ENCODE measurements at places on chromosomes 12 and 14.

DNA sequence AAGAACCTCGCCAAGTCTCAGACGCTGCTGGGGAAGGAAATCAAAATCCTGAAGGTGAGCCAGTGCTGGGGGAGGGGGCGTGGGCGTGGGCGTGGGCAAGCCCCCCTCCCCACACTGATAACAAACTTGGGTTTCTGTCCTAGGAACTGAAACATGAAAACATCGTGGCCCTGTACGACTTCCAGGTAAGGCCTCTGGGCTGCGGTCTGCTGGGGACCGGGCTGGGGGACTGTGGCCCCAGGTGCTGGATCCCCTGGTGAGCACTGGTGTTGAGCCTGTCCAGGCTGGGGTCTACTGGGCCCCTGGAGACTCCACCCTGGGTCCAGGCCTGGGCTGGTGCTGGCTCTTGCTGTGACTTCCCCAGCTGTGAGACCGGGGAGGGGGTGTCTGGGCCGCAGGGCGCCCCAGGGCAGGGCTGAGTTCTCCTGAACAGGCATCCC, 1.2 kb downstream of the ULK1 start:
- H3K27me3 ChIP-seq = no peaks in the 10 kb centered on the region
- H3K4me3 ChIP-seq = peak overlapping the region; percentile 75
- peaks cover 7% of the 10 kb centered on the region for H3K36me3 ChIP-seq

- DNase-seq = no peak
- H3K4me1 ChIP-seq = peaks cover 7% of the 10 kb centered on the region
- H3K4me3 ChIP-seq = no peak overlapping the region
- H3K36me3 ChIP-seq = no peaks in the 10 kb centered on the region
- H3K27me3 ChIP-seq = no peaks in the 10 kb centered on the region
Measured at GRCh38 chr14:78083837-78084236, 86.3 kb upstream of the NRXN3 start.

- no peaks in the 10 kb centered on the region for H3K27me3 ChIP-seq
- DNase-seq = peak; percentile 74
- H3K36me3 ChIP-seq = no peaks in the 10 kb centered on the region
- H3K4me3 ChIP-seq = peak overlapping the region; percentile 64
Measured at GRCh38 chr14:20624495-20625070, 16.9 kb downstream of the OR6S1 start.

- H3K36me3 ChIP-seq = peaks cover 7% of the 10 kb centered on the region
- peaks cover 8% of the 10 kb centered on the region for H3K4me1 ChIP-seq
- no peak overlapping the region for H3K27ac ChIP-seq
- DNase-seq = no peak
- no peak overlapping the region for H3K4me3 ChIP-seq
Measured at GRCh38 chr14:23052182-23052623, 5.1 kb downstream of the CDH24 start.

DNA sequence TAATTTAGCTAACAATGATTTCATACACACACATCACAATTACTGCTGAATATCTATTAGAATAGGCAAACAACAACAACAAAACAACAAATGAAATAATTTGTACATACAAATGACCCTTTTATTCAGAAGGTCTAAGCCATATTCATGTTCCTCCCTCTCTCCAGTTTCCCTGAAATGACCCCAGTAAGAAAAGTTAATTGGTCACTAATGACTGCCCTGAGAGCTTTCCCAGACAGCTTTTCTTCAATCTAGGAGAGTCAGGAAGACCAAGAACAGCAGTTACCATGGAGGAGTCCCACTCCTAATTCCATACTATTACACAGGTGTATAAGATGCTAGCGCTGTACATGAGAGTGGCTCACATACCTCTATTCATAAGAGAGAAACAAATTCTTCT, 121.2 kb upstream of the GRIP1 start:
- no peak for DNase-seq
- H3K4me1 ChIP-seq = no peaks in the 10 kb centered on the region
- H3K36me3 ChIP-seq = no peaks in the 10 kb centered on the region
- H3K27ac ChIP-seq = no peak overlapping the region

- no peaks in the 10 kb centered on the region for H3K4me1 ChIP-seq
- no peaks in the 10 kb centered on the region for H3K27me3 ChIP-seq
- H3K36me3 ChIP-seq = no peaks in the 10 kb centered on the region
- no peak overlapping the region for H3K27ac ChIP-seq
Measured at GRCh38 chr14:90699016-90699415, 117.2 kb downstream of the TTC7B start.

DNA sequence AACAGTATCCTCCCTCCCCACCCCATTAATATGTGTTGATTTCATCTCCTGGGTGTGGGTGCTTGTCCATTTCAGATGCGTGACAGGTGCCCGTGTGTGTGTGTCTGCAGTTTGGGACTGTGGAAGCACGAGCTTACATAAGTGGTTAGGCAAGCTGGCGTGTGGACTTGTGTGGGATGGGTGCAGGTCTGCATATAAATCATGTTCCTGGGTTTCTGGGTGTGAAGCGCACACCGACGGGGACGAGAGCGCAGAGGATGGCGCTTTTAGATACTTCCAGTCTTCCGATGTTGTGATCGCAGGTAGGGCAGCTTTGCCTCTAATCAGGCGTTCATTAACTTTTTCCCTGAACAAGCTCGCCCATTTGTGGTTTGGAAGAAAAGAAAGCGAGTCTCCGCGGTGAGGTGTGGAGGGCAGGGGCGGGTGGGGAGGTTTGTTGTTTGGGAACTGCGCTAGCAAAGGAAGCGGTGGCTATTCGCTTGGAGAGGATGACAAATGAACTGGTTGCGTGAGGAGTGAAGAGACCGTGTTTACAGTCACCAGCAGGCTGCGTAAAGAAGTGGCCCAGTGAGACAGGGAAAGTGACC, 865 bp downstream of the RGS6 start:
- peak overlapping the region; percentile 71 for H3K4me3 ChIP-seq
- no peaks in the 10 kb centered on the region for H3K4me1 ChIP-seq
- peaks cover 29% of the 10 kb centered on the region for H3K27me3 ChIP-seq
- H3K36me3 ChIP-seq = no peaks in the 10 kb centered on the region
- no peak for DNase-seq
- H3K27ac ChIP-seq = no peak overlapping the region

DNA sequence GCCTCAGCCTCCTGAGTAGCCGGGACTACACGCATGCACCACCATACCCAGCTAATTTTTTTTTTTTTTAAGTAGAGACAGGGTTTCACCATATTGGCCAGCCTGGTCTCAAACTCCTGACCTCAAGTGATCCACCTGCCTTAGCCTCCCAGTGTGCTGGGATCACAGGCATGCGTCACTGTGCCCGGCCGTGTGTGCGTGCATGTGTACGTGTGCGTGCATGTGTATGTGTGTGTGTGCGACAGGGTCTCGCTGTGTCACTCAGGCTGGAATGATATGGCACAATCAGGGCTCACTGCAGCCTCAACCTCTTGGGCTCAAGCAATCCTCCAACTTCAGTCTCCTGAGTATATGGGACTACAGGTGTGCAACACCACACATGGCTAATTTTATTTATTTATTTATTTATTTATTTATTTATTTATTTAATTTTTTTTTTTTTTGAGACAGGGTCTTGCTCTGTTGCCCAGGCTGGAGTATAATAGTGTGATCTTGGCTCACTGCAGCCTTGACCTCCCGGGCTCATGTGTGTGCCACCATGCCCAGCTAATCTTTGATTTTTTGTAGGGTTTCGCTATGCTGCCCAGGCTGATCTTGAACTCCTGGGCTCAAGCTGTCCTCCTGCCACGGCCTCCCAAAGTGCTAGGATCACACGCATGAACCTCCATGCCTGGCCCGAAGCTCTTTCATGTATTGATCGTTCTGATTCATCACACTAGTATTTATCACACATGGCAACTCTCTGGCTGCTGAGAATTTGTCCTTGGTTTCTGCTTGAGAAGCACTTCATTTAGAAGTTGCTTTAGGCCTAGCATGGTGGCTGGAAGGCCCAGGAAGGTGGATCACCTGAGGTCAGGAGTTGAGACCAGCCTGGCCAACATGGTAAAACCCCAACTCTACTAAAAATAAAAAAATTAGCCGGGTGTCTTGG, 35.9 kb upstream of the CLIP1 start:
- DNase-seq = no peak
- no peaks in the 10 kb centered on the region for H3K36me3 ChIP-seq
- H3K27me3 ChIP-seq = no peaks in the 10 kb centered on the region
- H3K27ac ChIP-seq = no peak overlapping the region
- no peak overlapping the region for H3K4me3 ChIP-seq
- H3K4me1 ChIP-seq = no peaks in the 10 kb centered on the region

- H3K27me3 ChIP-seq = no peaks in the 10 kb centered on the region
- DNase-seq = no peak
- H3K27ac ChIP-seq = no peak overlapping the region
- H3K36me3 ChIP-seq = no peaks in the 10 kb centered on the region
Measured at GRCh38 chr14:68477461-68478085, 315.3 kb downstream of the ZFP36L1 start.

DNA sequence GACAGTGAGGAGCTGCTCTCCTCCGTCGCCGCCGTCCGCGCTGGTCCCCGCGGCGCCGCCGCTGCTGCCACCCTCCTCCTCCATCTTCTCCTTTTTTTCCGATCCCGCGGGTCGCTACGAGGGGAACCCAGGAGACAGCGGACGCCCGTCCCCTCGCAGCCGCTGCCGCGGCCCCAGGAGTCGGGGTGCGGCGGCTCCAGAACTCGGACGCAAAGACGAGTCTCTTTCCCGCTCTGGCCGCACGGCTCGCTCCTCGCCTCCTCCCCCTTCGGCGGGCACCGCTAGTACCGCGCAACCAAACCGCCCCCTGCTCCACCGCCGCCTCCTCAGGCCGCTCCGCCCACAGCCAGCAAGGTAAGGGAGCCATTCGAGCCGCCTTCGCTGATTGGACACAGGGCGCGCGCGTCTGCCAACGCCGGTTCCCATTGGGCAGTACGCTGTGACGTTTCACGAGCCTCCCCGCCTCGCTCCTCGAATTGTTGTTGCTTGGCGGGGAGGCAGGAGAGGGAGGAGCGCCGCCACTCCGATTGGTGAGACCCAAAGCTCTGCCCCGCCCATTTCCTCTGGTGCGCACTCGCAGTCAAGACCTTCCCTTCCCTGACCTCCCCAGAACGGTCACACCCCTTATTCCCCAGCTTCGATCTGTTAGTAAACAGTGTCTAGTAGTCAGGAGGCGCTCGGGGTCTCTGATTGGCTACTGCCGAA, at the start of gene RPS6KA5:
Gene RPS6KA5 (minus strand): TSS at position 291 of the 705 bp plus-strand sequence. CDS start 207 bp downstream, at position 84.
- H3K36me3 ChIP-seq = no peaks in the 10 kb centered on the region
- H3K4me3 ChIP-seq = peak within 1 kb of the TSS; percentile 88
- H3K27ac ChIP-seq = peak within 1 kb of the TSS; percentile 96
- no peaks in the 10 kb centered on the region for H3K27me3 ChIP-seq

DNA sequence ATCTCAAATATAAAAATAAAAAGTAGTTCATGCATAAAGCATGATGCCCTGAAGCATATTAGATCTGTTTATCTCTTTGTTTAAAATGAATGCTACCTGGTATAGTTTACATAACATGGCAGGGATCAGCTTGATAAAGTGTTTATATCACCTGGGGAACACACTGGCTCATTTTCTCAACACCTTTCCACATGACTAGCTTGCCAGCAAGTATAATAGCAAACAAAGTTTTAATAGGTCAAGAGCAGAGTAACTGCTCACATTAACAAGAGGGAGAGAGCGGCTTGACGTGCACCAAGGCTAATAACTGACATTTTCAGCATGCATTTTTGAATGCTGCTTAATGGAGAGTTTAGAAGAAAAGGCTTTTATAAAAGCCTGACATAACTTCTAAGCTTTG, 246.4 kb downstream of the EGLN3 start:
- DNase-seq = no peak
- no peaks in the 10 kb centered on the region for H3K27me3 ChIP-seq

DNA sequence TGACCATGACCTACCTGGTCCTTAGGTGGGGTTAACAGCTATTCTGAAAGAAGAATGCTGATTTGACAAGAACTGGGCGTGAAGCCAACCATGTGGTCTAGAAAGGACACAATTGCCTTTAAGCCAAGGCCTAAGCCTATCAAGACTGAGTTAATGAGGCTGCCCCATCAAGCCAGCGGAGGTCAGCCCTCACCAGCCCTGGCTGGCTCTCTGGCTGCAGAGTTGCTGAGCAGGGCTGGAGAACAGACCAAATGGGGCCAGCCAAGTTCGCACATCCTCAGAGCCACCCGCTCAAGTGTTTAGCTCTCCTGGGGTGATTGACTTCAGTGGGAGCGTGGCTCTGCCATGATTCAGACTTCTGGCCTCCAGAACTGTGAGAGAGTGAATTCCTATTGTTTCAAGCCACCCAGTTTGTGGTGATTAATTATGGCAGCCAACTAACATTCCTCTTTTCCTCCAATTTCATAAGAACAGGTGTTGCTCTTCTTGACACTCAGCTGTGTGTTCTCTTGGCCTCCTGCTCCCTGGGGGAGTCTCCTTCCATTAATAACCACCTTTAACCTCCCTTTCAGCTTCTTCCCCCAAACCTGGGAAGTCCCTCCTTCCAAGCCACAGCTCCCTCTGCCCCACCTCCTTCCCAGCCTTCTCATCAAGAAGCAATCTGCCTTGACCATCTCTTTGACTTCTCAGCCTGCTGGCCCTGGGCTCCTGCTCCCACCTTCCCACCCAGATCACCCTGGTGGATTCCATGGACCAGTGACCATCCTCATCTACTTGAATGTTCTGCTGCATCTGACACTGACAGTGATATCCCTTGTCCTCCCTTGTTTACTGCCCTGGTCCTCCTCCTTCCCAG, 5.3 kb upstream of the SERPINA5 start:
- no peak for DNase-seq
- no peak overlapping the region for H3K27ac ChIP-seq
- no peaks in the 10 kb centered on the region for H3K27me3 ChIP-seq
- H3K4me1 ChIP-seq = no peaks in the 10 kb centered on the region
- no peak overlapping the region for H3K4me3 ChIP-seq

GRCh38 chr14:72404106-72404774, 472.0 kb downstream of the RGS6 start:
- no peaks in the 10 kb centered on the region for H3K4me1 ChIP-seq
- DNase-seq = no peak
- H3K4me3 ChIP-seq = no peak overlapping the region

DNA sequence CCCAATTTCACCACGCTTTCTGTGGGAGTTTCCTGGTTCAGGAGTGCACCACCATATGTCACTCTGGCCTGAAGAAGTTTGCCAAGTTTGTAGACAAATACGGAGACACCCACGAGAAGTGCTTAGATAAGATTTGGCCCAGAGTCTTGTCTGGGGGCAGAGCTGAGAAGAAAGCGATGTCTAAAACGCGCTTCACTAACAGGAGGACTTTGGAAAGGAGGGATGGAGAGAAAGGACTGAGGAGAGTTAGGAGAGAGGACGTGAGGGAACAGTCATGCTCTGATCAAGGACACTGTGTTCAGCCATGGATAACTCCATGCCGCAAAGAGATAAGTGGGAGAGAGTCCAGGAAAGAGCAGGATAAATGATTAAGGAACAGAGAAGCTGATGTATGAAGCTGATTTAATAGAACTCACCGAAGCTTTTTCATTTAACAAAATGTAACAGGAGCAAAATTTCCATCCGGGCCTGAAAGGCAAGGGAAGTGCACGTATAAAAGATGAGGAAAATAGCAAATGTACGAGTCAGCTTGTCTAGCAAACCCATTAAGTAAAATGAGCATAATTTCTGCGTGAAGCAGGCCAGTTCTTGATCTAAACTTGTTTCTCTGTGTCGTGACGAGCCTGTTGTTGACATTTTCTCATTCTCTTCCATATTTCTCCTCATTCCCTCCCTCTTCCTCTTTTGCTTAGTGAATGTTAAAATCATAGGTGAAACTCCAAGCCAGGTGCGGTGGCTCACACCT, 23.4 kb upstream of the MAP3K9 start:
- no peak overlapping the region for H3K4me3 ChIP-seq
- H3K27me3 ChIP-seq = no peaks in the 10 kb centered on the region
- H3K4me1 ChIP-seq = no peaks in the 10 kb centered on the region
- no peak for DNase-seq
- no peaks in the 10 kb centered on the region for H3K36me3 ChIP-seq
- no peak overlapping the region for H3K27ac ChIP-seq

GRCh38 chr14:61927520-61927919, 165.3 kb downstream of the SNAPC1 start:
- H3K36me3 ChIP-seq = no peaks in the 10 kb centered on the region
- peaks cover 8% of the 10 kb centered on the region for H3K4me1 ChIP-seq
